ENCODE measurements at places on chromosomes 2 and 18.

DNA sequence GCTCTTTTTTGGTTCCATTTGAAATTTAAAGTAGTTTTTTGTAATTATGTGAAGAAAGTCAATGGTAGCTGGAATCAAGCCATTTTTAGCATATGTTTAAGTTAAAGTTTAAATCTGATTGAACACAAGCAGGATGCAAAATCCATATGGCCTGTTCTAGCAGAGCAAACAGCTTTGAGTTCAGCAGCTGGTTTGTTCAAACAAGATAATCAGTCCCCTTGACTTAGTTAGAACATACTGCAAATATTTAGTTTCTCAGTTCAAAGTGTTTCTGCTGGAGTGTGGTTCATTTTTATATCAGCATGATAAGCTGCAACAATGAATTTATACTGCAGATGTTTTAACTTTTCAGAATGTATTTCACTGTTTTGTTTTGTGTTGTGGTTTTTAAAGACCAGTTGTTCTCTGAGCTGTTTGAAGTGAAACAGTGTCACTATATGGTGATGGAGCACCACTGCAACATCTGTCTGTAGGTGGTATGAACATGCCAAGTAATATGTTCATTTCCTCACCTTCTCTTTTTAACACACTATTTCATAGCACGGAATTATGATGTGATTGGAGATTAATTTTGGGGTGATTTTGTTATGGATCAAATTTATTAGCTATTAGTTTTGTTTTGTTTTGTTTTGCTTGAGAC, 125.3 kb downstream of the COL4A4 start:
- H3K27ac ChIP-seq, result no peak overlapping the region
- DNase-seq, result no peak
- H3K27me3 ChIP-seq, result no peaks in the 10 kb centered on the region
- H3K4me1 ChIP-seq, result no peaks in the 10 kb centered on the region
- H3K36me3 ChIP-seq, result no peaks in the 10 kb centered on the region
- H3K4me3 ChIP-seq, result no peak overlapping the region

DNA sequence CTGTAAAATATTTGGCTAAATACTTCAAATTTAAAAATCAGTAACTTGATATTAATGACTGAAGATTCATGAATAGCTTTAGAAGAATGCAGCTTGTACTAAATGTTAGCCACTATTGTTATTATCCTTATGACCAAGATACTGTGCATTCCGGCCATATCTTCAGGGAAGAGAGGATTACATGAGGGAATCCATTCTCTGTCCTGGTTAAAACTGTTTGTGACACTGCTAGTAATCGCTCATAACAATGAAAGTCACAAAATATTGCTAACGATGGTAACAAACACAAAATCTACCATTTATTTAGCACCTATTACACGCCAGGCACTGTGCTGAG, 217.7 kb downstream of the PRKCE start:
- H3K4me1 ChIP-seq, result peaks cover 10% of the 10 kb centered on the region
- no peak overlapping the region for H3K4me3 ChIP-seq
- no peak for DNase-seq
- H3K27ac ChIP-seq, result no peak overlapping the region
- H3K36me3 ChIP-seq, result no peaks in the 10 kb centered on the region

- peak; percentile 74 for DNase-seq
- H3K4me3 ChIP-seq, result no peak overlapping the region
- no peaks in the 10 kb centered on the region for H3K27me3 ChIP-seq
Observed at GRCh38 chr2:71922499-71923142, 225.0 kb downstream of the CYP26B1 start.

DNA sequence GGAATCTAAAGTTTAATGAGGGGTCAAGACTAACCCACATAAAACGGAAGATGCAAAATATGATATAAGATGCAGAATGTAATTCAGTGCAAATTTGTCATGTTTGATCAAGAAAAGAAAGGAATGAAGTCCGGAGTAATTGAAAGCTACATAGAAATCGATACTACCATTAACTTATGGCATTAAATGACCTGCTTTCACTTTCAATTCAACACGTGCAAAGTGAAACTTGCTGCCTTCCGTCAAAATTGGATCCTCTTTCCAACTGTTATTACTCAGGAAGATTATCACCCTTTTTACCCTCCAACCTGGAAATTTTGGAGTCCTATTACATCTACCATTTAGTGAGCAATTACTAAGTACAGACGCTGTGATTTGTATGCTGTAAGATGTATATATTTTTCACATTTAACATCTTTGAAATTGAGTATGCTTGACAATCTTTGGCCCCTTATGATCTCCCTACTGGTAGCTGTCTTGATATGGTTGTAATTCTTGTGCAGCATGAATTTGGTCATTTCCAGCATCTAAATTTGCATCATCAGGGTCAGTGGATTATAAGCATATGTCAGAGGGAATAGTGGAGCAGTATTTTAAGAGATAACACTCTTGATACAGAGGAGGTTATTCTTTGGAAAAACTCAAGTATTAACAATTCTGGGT, 18.6 kb downstream of the UNC80 start:
- H3K4me3 ChIP-seq, result no peak overlapping the region
- no peak overlapping the region for H3K27ac ChIP-seq
- H3K4me1 ChIP-seq, result no peaks in the 10 kb centered on the region
- no peaks in the 10 kb centered on the region for H3K36me3 ChIP-seq

GRCh38 chr2:15940661-15941480, 521 bp downstream of the MYCN start:
- no peak overlapping the region for H3K27ac ChIP-seq
- H3K36me3 ChIP-seq, result no peaks in the 10 kb centered on the region
- H3K4me1 ChIP-seq, result peaks cover 25% of the 10 kb centered on the region
- peak overlapping the region; percentile 60 for H3K4me3 ChIP-seq
- DNase-seq, result no peak

DNA sequence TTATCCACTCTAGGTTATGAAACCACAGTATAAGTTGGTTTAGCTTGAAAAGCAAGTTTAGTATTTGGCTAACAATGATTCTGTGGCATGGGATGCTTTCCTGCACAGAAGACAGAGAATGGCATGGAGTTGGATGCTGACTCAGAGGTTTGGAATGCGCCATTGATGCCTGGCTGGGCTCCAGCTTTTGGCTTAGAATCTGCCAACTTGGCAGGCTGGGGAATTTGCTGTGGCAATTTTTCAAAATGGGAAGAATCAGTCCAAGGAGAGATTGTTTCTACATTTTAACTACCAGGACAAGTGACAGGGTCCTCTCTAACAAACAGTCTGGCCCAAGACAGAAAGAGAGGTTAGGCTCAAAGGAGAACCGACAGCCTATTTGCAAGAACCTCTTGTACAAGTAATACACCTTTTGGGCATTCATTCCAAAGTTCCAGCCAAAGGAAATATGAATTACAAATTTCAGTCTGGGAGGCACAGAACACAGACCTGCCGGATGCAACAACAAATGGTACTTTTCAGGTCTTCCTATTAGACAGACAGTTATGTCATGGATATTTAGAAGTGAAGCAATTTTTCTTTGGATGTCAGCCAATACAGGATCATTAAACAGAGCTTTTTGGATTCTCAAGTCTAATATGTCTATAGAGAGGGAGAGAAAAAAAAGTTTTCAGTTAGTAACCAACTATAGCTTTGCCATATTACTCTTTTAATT, 1027.7 kb downstream of the TMEM182 start:
- H3K27ac ChIP-seq, result no peak overlapping the region
- no peak overlapping the region for H3K4me3 ChIP-seq
- peak; percentile 87 for DNase-seq
- H3K36me3 ChIP-seq, result no peaks in the 10 kb centered on the region
- H3K4me1 ChIP-seq, result peaks cover 16% of the 10 kb centered on the region

- DNase-seq, result no peak
- H3K27ac ChIP-seq, result no peak overlapping the region
- peaks cover 4% of the 10 kb centered on the region for H3K27me3 ChIP-seq
- H3K4me1 ChIP-seq, result no peaks in the 10 kb centered on the region
- H3K36me3 ChIP-seq, result no peaks in the 10 kb centered on the region
Observed at GRCh38 chr2:15839426-15840124, 100.8 kb upstream of the MYCN start.

DNA sequence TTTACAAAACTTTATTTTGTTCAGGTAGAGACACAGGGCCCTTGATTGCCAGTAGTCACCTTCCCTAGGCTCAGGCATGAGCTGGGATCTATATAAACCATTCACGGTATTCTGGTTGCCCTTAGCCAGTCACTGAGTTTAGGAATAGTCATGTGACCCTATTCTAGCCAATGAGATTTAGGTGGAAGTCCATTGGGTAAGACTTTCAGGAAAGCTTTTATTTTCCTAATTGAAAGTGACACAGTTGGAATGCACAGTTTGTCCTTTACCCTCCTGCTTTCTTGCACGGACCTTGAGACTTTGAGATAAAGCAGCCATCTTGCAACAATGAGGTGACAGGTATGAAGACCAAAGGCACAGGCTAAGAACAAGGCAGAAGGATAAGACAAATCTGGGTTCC, 21.5 kb downstream of the SLC4A5 start:
- H3K27ac ChIP-seq, result no peak overlapping the region
- H3K36me3 ChIP-seq, result no peaks in the 10 kb centered on the region
- no peaks in the 10 kb centered on the region for H3K4me1 ChIP-seq
- no peak overlapping the region for H3K4me3 ChIP-seq
- peaks cover 40% of the 10 kb centered on the region for H3K27me3 ChIP-seq

GRCh38 chr2:11129598-11130449, 25.4 kb upstream of the SLC66A3 start:
- H3K27ac ChIP-seq, result no peak overlapping the region
- peaks cover 15% of the 10 kb centered on the region for H3K4me1 ChIP-seq
- no peak for DNase-seq
- peaks cover 6% of the 10 kb centered on the region for H3K27me3 ChIP-seq
- peak overlapping the region; percentile 62 for H3K4me3 ChIP-seq

DNA sequence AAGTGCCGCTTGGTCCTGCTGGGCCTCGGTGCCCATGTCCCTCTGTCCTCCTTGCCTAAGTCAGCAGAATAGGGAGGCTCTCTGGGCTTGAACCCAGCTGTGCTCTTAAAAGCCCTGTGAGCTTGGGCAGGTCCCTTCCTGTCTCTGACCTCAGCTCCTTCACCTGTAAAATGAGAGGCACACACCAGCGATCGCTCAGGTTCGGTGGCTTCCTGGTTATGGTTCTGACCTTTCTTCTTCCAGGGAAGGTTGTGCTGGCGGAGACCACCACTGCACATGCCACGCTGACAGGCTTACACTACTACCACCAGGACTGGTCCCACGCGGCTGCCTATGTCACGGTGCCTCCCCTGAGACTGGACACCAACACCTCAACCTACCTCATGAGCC, 36.1 kb upstream of the MAPRE3 start:
- peak; percentile 73 for DNase-seq
- H3K4me3 ChIP-seq, result no peak overlapping the region

- no peaks in the 10 kb centered on the region for H3K4me1 ChIP-seq
- no peak overlapping the region for H3K27ac ChIP-seq
- no peaks in the 10 kb centered on the region for H3K27me3 ChIP-seq
- no peaks in the 10 kb centered on the region for H3K36me3 ChIP-seq
Observed at GRCh38 chr2:34545486-34546136, 946.5 kb upstream of the FAM98A start.

- H3K4me1 ChIP-seq, result peaks cover 5% of the 10 kb centered on the region
- H3K36me3 ChIP-seq, result no peaks in the 10 kb centered on the region
- H3K27me3 ChIP-seq, result peaks cover 62% of the 10 kb centered on the region
- DNase-seq, result no peak
Observed at GRCh38 chr2:73268830-73269685, 15.2 kb downstream of the FBXO41 start.

DNA sequence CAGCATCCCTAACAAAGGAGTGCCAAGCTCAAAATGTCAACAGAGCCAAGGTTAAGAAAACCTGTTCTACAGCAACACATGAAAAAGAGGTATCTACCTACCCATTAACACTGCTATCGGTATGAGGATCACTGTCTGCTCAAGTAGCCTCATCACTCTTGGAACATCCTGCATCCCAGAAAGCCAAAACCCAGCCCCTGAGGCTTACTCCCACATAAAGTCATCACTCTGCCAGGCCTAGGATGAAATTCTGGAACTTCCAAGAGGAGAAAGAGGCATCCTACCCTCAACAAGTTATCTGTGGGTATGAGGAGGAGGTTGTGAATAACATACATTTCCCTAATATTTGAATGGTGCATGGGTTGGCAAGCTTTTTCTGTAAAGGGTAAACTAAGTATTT, 25.5 kb downstream of the CDH2 start:
- no peak overlapping the region for H3K27ac ChIP-seq
- H3K4me1 ChIP-seq, result peaks cover 24% of the 10 kb centered on the region
- no peak overlapping the region for H3K4me3 ChIP-seq
- DNase-seq, result no peak
- no peaks in the 10 kb centered on the region for H3K27me3 ChIP-seq

GRCh38 chr2:206031162-206031784, 54.7 kb downstream of the INO80D start:
- H3K27ac ChIP-seq, result no peak overlapping the region
- no peak for DNase-seq
- no peak overlapping the region for H3K4me3 ChIP-seq
- no peaks in the 10 kb centered on the region for H3K27me3 ChIP-seq
- H3K4me1 ChIP-seq, result no peaks in the 10 kb centered on the region

GRCh38 chr2:219247678-219248642, 2.7 kb downstream of the STK16 start:
- no peaks in the 10 kb centered on the region for H3K36me3 ChIP-seq

DNA sequence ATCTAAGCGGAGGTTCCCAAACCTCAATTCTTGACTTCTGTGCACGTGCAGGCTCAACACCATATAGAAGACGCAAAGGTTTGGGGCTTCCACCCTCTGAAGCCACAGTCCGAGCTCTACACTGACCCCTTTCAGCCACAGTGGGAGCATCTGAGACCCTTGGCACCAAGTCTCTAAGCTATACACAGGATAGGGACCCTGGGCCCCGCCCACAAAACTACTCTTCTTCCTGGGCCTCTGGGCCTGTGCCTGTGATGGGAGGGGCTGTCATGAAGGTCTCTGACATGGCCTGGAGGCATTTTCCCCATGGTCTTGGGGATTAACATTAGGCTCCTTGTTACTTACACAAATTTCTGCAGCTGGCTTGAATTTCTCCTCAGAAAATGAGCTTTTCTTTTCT, 1374.1 kb upstream of the NXPH2 start:
- DNase-seq, result no peak
- H3K4me1 ChIP-seq, result peaks cover 10% of the 10 kb centered on the region
- no peaks in the 10 kb centered on the region for H3K27me3 ChIP-seq
- peak overlapping the region; percentile 32 for H3K27ac ChIP-seq

GRCh38 chr2:199490049-199490448, 32.3 kb upstream of the SATB2 start:
- H3K27me3 ChIP-seq, result peaks cover 36% of the 10 kb centered on the region
- no peak for DNase-seq
- H3K27ac ChIP-seq, result no peak overlapping the region
- no peaks in the 10 kb centered on the region for H3K36me3 ChIP-seq
- no peak overlapping the region for H3K4me3 ChIP-seq

DNA sequence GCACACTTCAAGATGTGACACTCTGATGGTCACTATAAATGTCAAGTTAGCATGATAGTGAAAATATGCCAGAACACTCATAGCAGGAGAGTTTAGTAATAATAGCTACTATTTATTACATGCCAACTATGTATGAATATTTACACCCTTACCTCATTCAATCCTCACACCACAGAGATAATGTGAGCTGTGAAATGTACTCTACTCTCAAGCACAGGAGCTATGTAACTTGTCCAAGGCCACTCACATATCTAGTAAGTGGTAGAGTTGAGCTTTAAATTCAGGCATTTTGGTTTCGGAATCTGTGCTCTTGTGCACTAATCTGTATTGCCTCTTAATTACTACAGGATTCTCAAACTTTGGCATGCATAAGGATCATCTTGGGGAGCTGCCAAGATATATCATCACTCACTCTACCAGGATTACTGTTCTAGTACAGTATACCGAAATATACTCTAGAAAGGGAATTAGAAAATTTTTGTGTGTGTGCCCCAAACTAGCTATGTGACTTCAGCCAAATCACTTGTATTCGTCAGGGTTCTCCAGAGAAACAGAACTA, 154.3 kb downstream of the PLCL1 start:
- H3K4me3 ChIP-seq, result no peak overlapping the region
- no peak for DNase-seq
- no peak overlapping the region for H3K27ac ChIP-seq
- no peaks in the 10 kb centered on the region for H3K4me1 ChIP-seq
- H3K36me3 ChIP-seq, result no peaks in the 10 kb centered on the region

All from osteocyte (in vitro differentiated cells).